Skeletal muscle cell (primary cell): ENCODE measurements at places on chromosomes 7 and 10.
A peak's percentile ranks its signal among the peaks of the same experiment; 100 is the strongest.

GRCh38 chr7:101100858-101101847 lies 15.9 kb downstream of the TRIM56 start:
- no peak for DNase-seq

DNA sequence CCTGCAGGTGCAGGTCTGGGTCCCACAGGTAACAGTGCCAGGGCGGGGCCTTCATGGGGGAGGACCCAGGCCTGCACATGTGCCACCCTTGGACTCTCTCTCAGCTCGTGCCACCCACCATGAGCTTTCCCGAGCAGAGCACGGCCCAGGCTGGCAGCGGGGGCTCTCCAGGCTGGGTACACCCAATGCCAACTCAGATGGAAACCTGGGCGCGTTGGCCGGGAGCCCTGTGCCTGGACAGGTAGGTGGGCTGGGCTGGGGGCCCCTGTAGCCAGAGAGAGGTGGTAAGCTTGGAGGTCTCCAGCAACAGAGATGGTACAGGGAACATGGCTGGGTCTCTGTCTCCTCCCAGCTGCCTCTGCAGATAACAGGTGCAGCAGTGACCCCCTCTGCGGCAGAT lies 69.9 kb upstream of the ADARB2 start:
- DNase-seq, result no peak

DNA sequence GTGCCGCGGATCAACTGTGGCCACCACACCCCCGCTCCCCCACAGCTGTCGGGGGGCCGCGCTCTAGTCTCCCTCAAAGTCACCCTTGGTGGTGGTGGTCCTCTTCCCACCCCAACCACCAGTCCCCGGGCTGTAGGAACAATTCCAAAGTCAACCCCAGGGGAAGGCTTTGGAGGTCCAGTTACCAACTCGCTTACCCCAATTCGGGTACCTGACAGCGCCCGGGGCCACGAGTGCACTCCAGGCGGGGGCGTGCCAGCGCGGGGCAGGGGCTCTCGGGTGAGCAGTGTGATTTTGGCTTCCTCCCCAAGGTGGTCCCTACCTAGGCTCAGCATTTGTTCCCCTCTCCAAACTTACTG lies 584 bp upstream of the ZMIZ1 start:
- no peak for DNase-seq

DNA sequence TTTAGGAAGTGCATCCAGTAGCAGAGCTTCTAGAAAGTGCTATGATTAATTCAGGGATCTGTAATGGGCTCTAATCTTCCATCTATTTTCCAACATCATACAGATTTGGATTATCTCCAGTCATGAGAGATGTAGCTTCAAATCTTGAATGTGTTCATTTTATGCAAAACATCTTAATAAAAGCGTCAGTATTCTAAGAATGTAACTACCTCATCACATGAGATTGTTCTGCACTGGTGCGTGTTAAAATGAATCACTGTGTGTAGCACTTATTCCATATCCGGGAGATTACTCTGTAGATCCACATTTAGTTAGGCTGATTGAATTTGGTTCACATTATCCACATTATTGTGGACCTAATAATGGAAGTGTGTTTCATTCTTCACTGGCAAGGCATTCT lies 344.9 kb upstream of the CHRM2 start:
- no peak for DNase-seq

DNA sequence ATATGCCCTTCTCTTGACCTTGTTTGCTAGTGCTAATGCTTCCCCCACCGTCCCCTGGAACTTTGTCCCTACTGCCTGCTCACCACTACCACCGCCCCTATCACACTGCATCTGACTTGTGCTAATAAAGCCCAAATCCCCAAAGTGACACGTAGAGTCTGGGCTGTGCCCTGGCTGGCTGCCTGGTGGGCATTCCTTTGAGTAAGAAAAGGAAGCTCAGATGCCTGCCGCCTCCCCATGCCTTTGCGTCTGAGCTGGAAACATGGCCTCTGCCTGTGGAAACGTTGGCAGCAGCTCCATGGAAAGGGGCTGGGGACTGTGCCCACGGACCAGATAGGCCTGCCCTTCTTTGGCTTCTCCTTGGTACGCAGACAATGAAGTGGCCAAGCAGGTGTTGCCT lies 138.3 kb downstream of the CYP26A1 start:
- no peak for DNase-seq

DNA sequence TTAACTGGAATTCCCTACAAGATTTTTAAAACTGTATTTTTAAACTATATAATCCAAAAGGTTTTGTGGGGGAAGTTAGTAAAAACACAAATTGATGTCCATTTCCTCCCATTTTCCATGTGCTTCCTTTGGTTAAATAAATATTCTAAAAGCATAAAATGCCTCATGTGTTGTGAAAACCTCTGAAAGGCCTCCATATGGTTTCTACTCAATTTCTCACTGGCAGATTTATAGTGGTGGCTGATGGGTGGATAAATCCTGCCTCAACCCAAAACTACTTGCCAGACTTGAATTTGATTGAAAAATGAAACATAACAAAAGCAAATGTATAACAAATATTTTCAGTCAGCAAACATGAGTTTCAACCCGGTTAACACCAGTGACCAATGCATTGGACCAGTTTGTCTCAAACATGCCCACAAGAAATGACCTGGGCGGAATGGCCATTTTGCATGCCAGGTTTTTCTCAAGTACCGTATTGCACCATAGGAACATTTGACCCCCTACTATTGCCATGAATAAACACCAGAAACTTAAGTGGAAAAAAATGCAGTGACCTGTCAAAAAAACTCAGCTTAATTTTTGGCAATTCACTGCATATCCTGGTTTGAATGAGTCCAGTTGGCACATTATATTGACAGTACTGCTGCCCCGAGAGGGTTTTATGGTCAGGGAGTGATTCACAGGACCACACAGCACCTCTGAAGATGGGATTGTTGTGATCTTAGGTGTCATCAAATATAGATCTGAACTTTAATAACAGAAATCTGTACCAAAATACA lies 454.6 kb upstream of the ANKRD30A start:
- DNase-seq, result peak; percentile 46

DNA sequence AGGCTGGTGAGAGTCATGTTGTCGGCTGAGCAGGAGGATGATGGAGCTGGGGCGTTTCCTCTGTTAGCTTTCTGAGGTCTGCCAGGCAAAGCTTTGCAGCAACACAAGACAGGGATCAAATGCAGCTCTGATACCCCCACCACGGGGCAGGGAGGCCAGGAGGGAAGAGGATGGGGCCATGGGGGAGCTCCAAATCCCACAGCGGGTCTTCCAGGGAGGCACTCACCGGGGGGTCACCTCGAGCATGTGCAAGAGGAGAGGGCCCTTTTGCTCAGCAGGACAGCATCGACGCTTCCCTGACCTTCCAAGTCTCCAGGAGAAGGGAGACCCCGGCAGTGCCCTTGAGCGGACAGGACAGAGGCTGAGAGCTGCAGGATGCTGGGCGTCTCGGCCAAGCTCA lies 127.5 kb downstream of the WDR37 start:
- no peak for DNase-seq

DNA sequence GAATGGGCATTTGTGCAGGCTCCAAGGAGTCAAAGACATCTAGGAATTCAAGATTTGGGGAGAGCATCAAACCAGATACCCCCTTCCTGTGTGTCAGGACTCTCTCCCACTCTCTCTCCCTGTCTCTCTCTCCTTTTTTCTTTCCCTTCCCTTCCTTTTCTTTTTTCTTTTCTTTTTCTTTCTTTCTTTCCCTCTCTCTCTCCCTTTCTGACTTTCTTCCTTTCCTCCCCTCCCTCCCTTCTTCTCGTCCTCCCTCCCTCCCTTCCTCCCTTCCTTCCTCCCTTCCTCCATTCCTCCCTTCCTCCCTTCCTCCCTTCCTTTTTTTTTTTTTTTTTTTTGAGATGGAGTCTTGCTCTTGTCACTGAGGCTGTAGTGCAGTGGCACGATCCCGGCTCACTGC lies 24.1 kb upstream of the MINDY3 start:
- DNase-seq, result no peak

- no peak for DNase-seq
Observed at GRCh38 chr10:88082806-88083596, 219.6 kb downstream of the PTEN start.

GRCh38 chr7:133650069-133650468 lies 397.2 kb downstream of the EXOC4 start:
- peak; percentile 73 for DNase-seq

DNA sequence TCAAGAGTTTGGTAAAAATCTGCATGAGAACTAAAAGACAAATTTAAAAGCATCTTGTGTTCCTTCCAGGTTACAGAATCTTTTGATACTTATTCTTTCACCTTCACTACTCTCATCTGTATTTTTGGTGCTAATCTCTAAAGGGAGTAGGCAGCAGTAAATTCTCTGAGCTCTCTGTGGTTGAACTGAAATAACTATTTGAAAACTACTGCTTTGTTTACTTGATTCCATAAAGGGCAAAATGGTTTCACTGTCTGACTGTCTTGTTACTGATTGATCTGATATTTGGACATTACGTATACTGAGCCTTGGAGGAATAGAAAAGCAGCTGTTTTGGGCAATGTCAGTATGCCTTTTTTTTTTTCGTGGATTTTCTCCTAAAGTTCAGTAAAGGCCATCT lies 103.3 kb downstream of the CHRM2 start:
- no peak for DNase-seq
